ENCODE measurements at places on chromosomes 12 and 14.

DNA sequence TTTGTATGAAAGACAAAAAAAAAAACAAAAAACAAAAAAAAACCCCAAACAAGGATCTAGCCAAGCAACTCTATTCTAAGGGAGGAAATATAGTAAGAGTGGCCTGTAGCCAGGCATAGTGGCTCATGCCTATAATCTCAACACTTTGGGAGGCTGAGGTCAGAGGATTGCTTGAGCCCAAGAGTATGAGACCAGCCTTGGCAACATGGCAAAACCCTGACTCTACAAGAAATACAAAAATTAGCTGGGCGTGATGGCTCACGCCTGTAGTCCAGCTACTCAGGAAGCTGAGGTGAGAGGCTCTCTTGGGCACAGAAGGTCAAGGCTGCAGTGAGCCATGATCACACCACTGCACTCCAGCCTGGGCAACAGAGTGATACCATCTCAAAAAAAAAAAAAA lies 47.9 kb downstream of the TMEM117 start:
- no peak for DNase-seq

DNA sequence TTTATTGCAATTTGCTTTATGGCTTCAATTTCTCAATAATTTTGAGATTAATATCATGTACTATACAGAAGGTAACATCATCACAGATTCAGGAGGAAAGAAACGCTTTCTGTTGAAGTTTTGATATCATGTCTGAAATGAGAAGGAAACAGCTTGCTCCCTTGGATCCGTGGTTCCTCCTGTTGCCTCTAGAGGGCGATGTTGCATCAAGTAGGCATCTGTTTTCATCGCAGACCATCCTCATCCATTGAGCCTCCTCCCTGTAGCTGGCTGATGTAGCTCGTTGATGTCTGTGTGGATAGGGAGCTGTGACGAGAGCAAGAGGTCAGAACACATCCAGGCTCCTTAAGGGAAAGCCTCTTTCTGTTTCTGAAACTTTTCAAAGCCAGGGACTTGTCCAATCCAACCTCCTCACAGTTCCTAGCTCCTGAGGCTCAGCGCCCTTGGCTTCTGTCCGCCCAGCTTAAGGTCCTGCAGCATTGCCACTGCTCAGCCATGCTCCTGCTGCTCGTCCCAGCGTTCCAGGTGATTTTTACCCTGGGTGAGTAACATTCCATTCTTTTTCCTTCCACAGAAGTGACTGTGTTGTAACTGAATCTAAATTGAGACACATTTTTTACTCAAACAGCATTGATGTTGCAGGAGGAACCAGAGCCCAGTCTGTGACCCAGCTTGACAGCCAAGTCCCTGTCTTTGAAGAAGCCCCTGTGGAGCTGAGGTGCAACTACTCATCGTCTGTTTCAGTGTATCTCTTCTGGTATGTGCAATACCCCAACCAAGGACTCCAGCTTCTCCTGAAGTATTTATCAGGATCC lies 304.8 kb upstream of the OR4E1 start:
- no peak for DNase-seq

DNA sequence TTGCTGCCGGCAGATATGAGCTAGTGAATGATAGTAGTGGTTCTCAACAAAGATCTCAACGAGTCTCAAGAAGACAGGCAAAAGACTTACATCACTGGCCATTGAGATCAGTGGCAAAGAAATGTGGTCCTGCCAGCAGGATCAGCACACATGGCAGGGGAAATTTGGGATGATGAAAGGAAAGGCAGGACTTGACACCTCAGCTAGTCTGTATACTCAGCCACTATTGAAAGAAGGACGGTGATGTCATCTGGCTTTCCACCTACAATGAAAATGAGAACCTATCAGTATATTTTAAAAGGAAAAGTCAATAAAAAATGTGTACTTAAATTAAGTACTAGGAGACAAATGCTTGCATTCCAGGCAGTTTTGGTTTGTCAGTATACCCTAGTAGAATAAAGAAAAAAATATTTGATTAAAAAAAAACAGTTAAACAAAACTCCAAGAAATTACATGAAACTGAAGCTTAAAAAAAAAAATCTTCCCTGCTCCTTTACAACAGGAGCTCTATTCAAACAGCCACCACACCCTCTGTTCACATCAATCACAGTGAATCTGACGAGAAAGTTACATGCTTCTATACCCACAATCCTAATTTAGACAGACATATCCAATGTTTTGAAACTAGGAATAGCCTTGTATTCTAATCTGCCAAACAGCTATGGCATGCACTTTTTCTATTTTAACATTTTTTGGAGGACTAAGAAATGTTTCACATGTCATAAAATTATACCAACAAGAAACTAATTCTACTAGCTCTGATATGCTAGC lies 34.9 kb downstream of the RAD9B start:
- no peak for DNase-seq

GRCh38 chr14:77320238-77320935 lies at the start of gene POMT2:
POMT2 (minus strand) TSS chr14:77320883; CDS start chr14:77320681, 202 bp downstream.
- DNase-seq, result peak; percentile 96

GRCh38 chr12:81944886-81945285 lies 185.7 kb upstream of the PPFIA2 start:
- DNase-seq, result no peak

- no peak for DNase-seq
These were observed 40.3 kb downstream of the SUSD6 start for GRCh38 chr14:69651664-69652063.

DNA sequence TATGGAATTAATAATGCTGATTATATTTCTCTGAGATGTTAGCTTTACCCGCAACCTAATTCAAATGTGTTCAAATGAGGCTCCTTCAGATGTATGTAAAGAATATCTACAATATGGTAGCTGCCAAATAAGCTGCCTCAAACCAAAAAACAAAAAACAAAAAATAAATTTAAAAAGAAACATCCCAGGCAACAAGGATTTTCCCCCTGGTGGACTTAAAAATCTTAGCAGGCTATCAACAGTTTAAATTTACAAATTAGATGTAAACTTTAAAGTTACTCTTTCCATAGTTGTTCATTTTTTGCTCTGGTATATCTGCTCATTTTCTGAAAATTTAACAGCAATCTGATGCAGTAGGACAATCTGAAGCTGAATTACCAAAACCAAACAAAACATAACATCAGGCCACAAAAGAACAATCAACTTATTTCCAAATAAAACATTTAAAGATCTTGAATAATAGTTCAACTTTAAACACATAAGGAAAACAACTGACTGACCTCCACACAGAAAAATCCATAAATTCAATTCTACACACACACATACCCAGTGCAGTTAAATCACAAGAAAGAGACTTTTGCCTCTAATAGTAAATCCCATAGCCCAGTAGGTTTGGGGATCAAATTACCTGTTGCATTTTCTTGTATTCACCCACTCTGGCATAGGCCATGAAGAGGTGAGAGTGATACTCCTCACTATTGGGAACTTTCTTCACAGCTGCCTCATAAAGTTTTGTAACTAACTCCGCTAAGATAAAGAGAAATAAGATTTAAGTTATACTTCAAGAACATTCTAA lies 21.3 kb downstream of the NAA25 start:
- DNase-seq, result no peak

GRCh38 chr12:104342635-104343249 lies 39.2 kb downstream of the EID3 start:
- DNase-seq, result no peak

DNA sequence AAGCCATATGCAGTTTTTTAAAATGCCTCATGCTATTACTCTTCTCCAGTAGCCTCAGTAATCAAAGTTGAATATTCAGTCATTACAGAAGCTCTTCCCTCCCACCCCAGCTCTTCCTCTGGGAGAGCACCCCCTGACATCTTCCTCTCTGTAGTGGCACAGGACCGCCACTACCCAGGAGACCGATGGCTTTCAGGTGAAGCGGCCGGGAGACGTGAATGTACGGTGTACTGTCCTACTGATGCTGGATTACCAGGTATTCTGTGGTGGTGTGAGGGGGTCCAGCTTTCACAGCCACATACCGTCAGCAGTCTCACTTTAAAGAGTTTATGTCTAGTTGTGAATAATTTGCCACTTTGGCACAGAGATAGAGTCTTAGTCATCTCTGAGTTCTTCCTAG lies 4.6 kb downstream of the SMARCD1 start:
- no peak for DNase-seq

GRCh38 chr14:85063747-85064146 lies 466.2 kb upstream of the FLRT2 start:
- DNase-seq, result no peak

DNA sequence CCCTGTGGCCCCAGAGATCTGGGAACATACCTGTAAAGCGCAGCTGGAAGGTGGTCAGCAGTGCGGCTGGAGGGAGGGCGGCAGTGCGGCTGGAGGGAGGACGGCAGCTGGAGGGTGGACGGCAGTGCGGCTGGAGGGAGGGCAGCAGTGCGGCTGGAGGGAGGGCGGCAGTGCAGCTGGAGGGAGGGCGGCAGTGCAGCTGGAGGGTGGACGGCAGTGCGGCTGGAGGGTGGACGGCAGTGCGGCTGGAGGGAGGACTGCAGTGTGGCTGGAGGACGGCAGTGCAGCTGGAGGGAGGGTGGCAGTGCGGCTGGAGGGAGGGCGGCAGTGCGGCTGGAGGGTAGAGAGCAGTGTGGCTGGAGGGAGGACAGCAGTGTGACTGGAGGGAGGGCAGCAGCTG lies 23.5 kb downstream of the LRCOL1 start:
- no peak for DNase-seq

GRCh38 chr12:127282786-127283565 lies 984.0 kb upstream of the TMEM132C start:
- no peak for DNase-seq

DNA sequence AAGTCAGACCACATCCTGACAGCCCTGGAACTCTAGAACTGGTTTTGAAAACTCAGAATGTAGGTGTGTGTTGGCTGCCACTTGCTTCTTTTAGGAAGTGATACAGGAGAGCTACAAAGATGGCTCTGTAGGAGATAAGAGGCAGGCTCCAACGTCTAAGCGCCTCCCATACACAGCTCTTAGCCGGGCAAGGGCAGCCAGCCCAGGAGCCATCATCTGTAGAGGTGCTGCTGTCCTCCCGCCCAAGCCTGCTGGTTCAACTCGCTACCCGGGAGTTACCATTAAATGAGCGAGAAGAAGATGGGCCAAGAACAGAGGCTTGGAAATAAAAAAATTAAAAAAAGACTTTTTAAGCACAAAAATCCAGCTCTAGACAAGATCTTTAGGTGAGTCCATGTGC lies 61.2 kb upstream of the DIO3 start:
- DNase-seq, result no peak

- no peak for DNase-seq
These were observed 41.0 kb upstream of the NCOR2 start for GRCh38 chr12:124608450-124608870.

DNA sequence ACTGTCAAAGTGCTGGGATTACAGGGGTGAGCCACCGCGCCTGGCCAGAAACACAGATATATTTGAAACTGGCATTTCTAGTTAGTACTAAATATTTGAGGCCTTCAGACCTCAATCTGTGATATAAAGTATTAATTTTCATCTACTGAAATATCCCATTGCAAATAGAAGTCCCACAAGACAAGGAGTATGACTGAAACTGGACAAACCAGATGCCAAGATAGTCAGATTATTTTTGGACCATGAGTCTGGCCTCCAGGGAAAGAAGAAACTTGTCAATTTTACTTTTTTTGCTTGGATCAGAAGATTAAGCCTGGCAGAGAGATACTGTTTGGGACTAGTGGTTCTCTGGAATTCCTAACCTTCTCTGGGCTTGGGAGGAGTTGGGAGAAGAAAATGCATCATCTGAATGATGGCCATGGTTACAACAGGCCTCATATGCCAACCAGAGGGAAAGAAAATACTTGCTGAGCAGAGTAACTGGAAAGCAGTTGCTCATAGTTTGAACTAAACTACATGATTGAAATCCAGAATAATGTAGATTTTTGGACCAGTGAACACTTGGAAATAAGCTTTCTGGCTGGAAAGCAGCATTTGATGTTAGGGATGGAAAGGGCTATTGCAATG lies 2.9 kb upstream of the SMOC1 start:
- DNase-seq, result no peak
